ENCODE measurements at places on chromosomes 7 and 10.

DNA sequence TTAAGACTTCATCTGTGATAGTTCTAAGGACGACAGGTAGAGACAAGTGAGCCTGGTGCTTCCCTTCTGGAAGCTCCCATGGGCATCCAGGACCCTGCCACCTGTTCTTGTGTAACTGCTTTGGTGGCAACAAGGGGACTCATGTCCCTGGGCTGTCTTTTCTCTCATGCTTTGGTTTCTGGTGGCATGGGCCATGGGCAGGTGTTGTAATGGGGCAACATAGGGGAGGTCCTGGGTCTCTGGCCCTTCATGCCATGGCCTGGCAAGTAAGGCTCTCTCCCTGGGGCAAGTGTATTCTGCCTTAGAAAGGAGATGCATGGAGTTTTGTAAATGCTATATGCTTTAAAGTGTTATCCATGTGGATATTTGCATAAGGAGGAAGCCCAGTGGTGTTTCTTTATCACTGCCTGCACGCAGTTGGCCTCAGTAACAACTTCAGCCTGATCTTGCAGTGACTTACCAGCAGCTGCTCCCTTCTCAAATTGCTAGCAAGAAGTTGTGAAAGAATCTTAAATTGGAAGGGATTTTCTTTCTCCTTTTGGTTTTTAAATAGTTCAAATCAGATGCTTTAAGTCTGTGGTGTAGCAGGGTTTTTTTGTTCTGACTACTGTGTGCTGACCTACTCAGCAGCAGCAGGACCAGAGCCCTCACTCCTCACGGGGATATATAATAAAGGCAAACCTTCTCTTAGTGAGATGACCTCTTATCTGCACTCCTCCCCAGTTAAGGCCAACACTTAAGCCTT is 39.9 kb downstream of the OGDH start:
- no peak for DNase-seq

GRCh38 chr10:27986821-27987220 is 12.1 kb downstream of the ODAD2 start:
- no peak for DNase-seq

GRCh38 chr10:70378122-70378521 is 4.3 kb downstream of the LRRC20 start:
- DNase-seq = peak; percentile 74

DNA sequence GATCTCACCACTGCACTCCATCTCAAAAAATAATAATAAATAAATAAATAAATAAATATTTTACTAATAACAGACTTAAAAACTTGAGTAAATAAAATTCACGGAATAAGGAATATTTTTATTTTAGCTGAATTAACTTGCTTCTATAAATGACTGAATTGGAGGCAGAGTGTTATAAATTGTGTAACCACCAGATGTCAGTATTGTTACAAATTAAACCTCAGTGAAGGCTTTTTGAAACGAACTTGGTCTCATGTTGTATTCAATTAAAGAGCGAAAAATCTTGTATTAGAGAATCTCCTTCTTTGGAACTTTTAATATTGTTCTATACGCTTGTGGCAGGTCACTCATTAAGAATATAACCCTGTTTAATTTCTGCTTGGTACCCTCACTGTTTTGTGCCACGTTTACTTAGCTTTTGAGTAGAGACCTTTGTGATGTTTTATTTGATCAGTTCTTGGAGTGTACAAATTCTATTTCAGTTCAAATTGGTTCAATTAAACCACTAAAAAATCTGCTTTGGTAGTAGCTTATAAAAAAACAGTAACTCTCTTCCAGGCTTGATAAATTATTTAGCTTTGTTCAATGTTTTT is 45.6 kb upstream of the SCIN start:
- peak; percentile 81 for DNase-seq

DNA sequence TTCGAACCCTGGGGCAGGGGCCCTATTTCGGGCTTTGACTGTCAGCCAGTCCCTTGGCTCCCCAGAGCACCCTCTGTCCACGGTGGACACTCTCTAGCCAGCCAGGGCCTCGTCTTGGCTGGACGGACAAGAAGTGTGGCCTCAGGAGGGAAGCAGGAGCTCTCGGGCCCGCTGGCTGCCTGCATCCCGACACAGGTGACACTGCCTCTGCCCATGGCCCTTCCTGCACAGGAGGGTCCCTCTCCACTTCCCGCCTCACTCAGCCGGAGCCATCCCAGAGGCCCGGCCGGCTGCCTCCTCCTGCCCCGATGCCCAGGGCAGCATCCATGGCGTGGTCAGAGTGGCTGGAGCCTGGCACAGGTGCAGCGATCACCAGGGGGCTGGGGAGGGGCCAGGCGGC is 7.9 kb downstream of the ADGRA1 start:
- no peak for DNase-seq

GRCh38 chr7:28037220-28038010 is 143.2 kb downstream of the JAZF1 start:
- peak; percentile 82 for DNase-seq

DNA sequence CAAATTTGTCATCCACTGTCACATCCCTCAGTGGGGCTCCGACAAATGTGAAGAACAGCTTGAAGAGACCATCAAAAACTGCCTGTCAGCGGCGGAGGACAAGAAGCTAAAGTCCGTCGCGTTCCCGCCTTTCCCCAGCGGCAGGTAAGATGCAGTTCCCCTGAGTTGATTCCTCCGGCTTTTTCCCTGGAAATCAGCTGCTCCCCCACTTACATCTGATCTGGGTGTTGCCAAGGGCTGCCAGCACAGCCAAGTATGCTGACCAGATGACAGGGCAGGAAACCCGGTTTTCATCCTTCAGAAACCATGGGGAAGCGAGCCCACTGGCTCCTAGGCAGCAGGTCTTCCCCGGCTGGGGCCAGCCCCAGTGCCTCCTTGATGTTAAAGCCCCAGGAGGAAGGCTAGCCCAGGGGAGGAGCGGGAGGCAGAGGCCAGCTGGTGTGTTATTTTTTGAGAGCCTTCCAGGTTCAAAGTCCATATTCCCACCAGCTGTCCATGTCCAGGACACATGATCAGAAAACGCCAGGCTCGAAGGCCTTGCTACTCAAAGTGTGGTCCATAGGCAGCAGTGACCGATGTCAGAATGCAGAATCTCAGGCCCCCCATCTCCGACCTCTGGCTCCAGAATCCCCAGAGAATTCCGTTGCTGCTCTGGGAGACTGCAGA is 23.4 kb downstream of the AIFM2 start:
- peak; percentile 92 for DNase-seq

DNA sequence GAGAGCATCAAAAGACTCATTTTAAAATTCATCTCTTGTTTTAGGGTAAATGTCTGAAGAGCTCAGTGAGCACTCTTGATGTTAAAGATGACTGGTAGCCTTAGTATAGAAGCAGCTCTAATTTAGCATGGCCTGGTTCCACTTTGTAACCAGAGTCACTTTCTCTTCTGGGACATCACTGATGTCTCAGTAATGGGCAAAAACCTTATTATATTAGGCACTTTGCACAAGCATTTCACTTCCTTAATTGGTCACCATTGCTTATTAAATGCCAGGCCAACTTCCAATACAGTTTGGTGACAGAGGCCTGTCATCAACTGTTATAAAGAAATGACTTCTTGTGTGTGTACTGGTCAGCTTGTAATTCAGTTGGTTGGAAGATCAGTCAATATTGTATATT is 53.0 kb downstream of the STEAP1B start:
- DNase-seq = no peak

GRCh38 chr7:47967123-47967522 is 12.3 kb downstream of the HUS1 start:
- DNase-seq = no peak

- no peak for DNase-seq
Measured at GRCh38 chr7:108014215-108014614, 11.3 kb upstream of the LAMB1 start.

GRCh38 chr7:134780166-134780828 is 863 bp downstream of the CALD1 start:
- no peak for DNase-seq
